Activated CD4-positive, alpha-beta T cell treated with anti-CD3 and anti-CD28 coated beads for 4 hours (primary cell): ENCODE measurements at places on chromosomes 1 and 21.

DNA sequence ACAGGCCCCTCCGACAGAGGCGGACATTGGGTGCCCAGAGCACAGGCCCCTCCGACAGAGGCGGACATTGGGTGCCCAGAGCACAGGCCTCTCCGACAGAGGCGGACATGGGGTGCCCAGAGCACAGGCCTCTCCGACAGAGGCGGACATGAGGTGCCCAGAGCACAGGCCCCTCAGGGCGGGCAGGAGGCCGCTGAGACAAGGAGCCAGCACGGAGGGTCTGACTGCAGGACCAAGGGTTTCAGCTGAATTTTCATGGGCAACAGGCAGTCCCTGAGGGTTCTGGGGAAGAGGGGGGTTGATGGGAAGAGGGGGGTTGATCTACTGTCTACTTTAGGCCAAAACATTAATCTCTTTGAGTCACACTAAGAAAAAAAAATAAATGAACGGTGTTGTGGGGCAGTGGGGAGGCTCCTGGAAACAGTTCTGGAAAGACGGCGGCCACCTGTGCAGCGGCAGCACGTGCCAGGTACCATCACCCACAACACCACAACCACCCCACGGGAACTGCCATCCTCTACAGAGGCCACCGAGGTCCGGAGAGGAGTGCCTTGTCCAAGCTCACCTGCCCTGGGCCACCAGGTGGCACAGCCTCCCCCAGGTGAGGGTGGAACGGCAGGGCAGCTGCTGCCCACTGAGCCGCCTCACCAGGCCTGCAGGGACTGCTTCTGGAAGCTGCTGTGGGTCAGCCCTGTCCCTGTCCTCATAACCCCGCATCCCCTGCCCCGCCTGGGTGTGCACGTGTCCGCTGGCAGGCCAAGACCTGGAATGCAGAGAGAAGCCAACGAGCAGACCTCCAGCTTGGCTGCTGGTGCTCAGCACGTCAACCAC lies 20.5 kb downstream of the PRDM15 start:
- no peak for DNase-seq

- no peak for DNase-seq
Observed at GRCh38 chr1:59521456-59521855, 224.6 kb downstream of the FGGY start.

- no peak for DNase-seq
Observed at GRCh38 chr1:168945870-168946269, 160.6 kb upstream of the ATP1B1 start.

DNA sequence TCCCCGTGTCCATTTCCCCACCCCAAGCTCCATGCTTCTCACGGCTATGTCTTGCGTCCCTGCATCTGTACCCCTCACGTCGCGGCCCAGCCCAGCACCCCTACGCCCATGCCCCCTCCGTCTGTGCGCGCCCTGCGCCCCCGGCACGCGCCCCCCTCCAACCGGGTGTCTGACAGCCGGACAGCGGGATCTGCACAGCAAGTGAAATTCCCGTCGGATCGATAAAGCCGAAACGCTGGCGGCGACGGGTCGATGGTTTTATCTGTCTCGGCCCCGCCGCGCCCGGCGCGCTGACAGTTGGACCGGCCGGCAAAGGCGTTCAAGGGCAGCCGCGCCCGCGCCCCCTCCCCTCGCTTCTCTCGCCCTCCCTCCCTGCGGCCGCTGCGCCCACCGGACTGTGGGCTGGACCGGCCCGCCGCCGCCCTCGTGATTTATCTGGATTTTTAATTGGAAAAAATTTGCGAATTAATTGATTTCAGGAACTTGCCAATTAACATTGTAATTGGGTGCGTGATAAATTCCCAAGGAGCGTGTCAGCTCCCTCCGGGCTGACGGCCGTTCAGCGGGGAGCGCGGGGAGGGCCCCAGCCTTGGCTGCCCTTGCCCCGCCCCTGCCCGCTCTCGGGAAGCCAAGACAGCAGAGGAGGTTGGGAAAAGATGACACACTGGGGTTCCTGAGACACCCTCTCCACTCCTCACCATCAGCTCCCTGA lies 57.1 kb downstream of the TMEM53 start:
- no peak for DNase-seq

DNA sequence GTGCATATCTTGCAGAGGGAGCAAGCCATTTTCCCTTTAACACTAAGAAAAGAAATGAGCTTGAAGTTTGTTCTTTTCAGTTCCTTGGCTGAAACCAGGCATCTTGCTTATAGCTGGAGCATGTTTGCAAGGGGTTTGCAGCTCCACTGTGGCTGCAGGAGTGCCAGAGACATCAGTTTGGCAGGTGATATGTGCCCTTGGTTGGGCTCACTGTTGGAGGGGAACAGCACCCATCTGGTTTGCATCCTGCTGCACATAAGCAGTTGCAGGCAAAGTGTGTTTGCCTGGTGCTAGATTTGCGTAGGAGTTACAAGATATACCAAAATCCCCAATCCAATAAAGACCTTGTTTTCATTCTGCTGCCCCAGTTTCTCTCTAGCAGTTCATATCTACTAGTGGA lies 47.8 kb upstream of the IKBKE start:
- DNase-seq = no peak
